ENCODE measurements at places on chromosomes 3 and 15.
A peak's percentile ranks its signal among the peaks of the same experiment; 100 is the strongest.

DNA sequence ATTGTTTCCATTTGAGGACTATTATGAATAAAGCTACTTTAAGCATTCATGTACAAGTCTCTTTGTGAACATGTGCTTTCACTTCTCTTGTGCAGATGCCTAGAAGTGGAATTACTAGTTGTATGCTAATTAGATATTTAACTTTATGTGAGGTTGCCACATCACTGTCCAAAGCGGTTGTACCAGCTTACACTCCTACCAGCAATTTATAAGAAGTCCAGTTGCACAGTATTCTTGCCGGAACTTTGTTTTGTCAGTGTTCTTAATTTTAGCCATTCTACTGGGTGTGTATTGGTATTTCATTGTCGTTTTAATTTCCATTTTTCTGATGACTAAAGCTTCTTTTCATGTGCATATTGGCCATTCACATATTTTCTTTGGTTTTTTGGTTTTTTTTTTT is 29.1 kb downstream of the SEMA3G start:
- no peak for DNase-seq

DNA sequence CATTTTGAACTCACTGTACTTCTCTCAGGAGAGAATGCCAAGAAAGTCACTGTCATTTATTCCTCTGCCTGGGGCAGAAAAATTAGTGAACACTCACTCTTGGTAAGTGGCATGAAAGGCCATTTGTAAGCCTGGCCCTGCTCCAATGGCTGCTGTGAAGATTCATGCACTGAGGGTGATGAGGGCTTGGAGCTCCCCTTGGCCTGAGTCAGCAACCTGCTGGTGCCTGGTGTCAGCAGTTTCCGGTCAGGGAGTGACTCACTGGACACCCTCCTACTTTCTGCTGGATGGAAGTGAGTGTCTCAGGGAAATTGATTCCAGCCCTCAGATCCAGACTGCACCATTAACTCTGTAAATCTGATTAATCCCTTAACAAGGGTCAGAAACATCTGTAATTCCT is 37.6 kb downstream of the TRA2B start:
- DNase-seq, result peak; percentile 77

GRCh38 chr3:186492385-186492984 is 51.7 kb downstream of the CRYGS start:
- DNase-seq, result no peak

- no peak for DNase-seq
Measured at GRCh38 chr3:34056951-34057390, 258.5 kb downstream of the PDCD6IP start.

GRCh38 chr15:58425185-58425584 is 6.6 kb upstream of the LIPC start:
- DNase-seq, result no peak

- no peak for DNase-seq
Measured at GRCh38 chr3:111747490-111747889, 111.6 kb upstream of the PHLDB2 start.

GRCh38 chr15:57060799-57061198 is 142.4 kb downstream of the TCF12 start:
- no peak for DNase-seq

- DNase-seq, result no peak
Measured at GRCh38 chr3:62248734-62249483, 124.4 kb downstream of the FEZF2 start.

DNA sequence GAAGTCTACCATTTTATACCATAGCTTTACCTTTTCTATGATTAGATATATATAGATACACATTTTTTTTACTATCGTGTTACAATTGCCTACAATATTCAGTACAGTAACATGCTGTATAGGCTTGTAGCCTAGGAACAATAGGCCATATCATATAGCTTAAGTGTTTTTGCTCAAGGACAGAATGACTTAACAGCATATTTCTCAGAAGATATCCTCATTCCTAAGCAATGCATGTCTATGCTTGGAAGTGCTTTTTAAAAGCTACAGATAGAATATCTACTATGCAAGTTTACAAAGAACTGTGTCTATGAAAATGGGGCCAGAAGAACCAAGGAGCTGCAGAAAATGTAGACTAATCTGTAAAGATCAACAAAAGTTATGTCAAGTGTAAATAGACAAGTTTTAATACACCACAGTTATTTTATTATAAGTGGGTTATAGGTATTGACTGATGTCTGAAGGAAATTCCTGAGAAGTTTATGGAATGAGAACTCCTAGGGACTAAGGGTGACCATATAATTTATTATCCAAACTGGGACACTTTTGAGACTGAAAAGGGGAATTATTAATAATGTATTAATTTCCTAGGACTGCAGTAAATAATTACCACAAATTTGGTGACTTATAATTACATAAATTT is 138.7 kb upstream of the TGFBR2 start:
- no peak for DNase-seq

- peak; percentile 96 for DNase-seq
Measured at GRCh38 chr15:90400759-90401314, 12.8 kb downstream of the IQGAP1 start.

- DNase-seq, result no peak
Measured at GRCh38 chr3:77150028-77150427, 110.1 kb downstream of the ROBO2 start.

DNA sequence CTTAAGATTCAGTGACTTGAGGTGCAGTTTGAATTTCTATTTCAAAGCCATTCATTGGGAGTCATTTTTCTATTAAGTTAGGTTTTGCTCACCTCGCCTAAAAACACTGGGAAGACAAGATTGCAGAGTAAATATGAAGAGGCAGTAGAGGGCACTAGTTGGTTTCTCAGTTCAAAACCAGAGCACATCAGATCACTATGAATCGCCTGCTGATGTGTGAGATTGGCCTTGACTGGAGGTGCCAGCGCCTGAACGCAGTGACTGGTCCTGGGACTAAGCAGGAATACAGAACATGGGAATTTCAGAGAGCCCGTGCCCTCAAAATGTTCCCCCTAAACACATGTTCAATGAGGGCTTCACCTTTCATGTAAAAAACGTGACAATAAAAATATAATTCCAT is 229.0 kb downstream of the ITPR1 start:
- no peak for DNase-seq

- DNase-seq, result no peak
Measured at GRCh38 chr15:67542420-67543347, at the start of gene MAP2K5. MAP2K5 (plus strand) TSS chr15:67542703; CDS start chr15:67543336, 633 bp downstream.

DNA sequence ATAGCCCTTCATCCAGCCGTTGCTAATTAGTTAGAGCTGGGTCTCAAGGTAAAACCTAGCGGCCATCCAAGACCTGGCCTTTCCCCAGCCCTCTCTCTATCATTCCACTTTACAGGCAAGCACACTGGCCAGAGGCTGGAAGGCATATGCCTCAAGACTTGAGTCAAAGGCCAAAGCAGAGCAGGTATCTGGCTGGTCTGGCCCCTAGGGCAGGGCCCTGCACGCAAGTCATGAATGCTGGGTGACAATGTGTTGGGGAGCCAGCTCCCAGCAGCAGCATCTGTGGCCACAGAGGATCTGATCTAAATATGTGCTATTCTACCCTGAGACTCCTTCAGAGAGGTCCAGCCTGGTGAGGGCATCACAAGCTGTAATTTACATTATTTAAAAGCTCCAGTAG is 113.6 kb downstream of the LRTM1 start:
- DNase-seq, result no peak

GRCh38 chr15:24956111-24956838 is 1.5 kb downstream of the SNRPN start:
- DNase-seq, result peak; percentile 32

- no peak for DNase-seq
Measured at GRCh38 chr3:51692980-51693395, 13.9 kb upstream of the GRM2 start.

DNA sequence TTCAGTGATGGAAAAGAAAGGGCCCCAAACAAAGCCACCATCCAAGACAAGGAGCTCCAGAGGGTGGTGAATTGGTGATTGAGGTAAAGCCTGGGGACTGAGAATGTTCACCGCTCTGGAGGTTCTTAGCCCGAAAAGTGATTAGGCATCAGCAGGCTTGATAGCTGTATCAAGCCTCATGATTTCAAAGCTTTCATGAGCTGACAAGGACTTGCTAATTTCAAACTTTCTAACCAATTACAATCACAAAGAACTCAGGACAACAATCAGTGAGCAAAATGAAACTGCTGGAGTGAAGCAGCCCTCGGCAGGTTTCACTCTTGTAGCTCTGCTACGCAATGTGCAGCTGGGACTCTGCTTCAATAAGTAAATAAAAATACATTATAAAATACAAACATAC is 391.3 kb downstream of the TIGIT start:
- no peak for DNase-seq

- DNase-seq, result no peak
Measured at GRCh38 chr3:85081191-85081906, 122.6 kb downstream of the CADM2 start.

DNA sequence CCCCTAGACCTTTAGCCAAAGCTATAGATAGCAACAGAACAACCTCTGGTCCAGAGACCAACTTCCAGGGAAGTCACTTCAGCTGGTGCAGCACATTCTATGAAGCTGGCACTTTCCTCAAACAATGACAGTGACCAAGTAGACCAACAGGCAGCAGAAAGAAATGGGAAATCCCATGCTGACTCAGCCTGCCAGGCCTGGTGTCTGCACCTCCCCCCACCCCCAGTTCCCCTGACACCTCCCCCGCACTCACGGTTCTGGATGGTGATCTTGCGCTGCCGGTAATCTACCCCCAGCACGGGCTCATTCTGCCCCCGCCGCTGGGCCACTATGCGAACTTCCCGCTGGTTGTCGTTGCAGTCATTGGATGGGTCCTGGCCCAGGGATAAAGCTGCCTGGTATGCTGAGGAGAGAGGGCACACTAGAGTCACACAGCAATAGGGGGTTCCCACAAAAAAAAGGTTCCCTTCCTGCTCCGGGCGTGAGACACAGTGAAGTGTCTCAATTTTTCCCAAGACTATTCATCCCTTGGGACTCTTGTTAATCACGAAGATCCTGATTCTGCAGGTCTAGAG is 17.0 kb downstream of the ILDR1 start:
- DNase-seq, result no peak

DNA sequence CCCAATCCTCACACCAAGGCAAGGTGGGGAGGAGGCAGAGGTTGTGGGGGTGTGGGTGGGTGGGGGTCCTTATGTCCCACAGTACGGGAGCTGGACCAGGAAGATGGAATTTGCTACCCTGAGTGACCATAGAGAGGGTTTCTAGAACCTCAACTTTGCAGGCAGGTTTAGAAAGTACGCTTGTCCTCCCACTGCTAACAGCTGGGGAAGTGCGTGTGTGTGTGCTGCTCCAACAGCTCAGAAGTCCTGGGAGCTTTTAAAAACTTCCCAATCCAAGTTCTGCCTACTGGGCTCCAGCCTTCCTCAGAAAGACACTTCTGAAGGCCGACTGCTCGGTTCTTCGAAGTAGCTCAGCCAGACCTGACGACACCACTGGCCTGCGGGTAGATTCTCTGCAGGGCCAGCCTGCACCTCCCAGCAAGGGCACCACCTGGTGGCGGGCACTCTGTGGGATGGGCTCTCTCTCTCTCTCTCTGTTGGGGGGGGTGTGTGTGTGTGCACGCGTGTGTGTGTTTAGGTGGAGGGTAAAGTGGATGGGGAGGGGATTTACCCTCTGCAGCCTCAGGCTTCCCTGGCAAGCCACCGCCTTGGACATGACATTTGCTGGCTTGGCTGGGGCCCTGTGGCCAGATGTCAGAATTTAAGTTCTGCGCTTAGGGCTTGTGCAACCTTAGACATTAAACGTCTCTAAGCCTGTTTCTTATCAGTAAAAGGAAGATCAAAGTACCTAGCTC is 15.6 kb downstream of the TMEM158 start:
- no peak for DNase-seq

GRCh38 chr15:47507221-47507985 is 209.9 kb upstream of the SEMA6D start:
- no peak for DNase-seq

GRCh38 chr3:159158213-159158612 is 356.4 kb downstream of the MFSD1 start:
- no peak for DNase-seq

DNA sequence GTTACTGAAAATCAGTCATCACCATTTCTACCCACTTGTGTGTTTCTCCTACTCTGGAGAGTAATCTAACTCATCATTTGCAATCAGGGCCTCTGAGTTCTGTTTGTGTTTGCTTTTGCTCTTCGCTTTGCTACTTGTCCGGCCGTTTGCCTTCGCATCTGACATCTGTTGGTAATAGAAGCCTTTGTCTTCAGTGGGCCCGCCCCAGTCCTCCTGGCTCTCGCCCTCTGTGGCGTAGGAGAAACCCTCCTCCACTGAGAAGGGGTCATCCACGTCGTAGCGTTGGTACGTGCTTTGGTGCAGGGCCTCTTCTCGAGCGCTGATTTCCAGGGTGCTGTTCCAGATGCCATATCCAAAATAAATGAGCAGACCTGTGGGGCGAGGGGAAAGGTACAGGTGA is 48.3 kb downstream of the CLDN11 start:
- no peak for DNase-seq

- DNase-seq, result no peak
Measured at GRCh38 chr15:60152386-60152785, 148.3 kb downstream of the FOXB1 start.

- no peak for DNase-seq
Measured at GRCh38 chr3:113559009-113559408, 26.7 kb downstream of the SIDT1 start.
